ENCODE measurements at places on chromosomes 5 and 9. TPM values are rescaled to one million over a fixed set of nuclear protein-coding genes. Genes with fewer than 3 reads are reported as not detected.

The OBP2B gene
- not detected for total RNA-seq

- DNase-seq, result peak; percentile 12
These were observed 910 bp downstream of the TRIM14 start for GRCh38 chr9:98117984-98118639.

DNA sequence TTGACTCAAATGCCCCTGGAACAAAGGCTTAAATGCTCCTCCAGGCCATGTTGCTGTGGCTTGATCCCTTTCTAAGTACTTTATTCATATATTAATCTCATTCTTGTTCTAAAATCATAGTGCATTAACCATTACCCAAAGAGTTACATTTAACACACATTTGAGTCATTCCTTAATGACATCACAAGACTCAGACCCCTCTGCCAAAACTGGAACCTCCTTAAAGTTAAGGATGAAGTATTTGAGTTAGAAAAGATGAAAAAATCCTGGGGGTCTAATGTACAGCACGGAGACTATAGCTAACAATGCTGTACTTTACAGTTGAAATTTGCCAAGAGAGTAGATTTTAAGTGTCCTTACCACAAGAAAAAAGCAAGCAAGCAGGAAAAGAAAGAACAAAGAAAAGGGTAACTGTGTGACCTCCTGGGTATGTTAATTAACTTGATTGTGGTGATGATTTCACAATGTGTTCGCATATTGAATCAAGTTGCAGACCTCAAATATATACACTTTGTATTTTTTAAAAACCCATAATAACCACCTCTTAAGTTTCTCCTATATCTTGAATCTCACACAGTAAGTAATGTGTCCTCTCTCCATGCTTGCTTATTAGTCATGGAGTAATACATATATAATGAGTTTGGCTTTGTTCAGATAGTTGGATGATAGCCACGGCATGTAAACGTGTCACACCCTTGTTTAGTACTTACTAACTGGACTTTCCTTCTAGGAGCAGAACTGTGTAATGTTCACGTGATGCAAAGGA is 376.9 kb downstream of the SEMA5A start:
- peak; percentile 18 for DNase-seq

DNA sequence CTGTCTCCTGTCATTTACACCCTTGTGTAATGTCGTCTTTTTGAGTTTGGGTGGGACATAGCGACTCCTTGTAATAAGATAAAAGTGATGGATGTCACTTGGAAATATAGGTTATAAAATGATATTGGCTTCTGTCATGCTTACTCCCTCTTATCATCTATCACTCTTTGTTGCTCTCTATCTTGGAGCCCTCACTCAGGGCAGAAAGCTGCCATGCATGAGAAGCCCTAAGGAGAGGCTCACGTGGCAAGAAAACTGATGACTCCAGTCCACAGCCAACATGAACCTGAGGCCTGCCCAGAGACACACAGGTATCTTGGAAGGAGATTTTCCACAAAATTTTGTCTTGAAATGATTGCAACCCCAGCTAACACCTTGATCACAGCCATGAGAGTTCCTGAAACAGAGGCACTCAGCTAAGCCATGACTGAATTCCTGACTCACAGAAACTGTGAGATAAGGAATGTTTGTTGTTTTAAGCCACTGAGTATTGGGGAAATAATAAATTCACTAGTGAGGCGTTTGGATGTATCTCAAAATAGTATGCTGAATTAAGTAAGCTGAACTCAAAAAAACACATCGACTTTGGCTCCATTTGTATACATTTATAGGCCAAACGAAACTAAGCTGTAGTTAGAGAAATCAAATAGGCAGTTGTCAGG is 216.7 kb downstream of the CDH18 start:
- DNase-seq, result no peak
